ENCODE measurements at places on chromosomes 16 and 17.

- no peak for ATAC-seq
- no peaks in the 10 kb centered on the region for H3K4me1 ChIP-seq
- no peaks in the 10 kb centered on the region for H3K27me3 ChIP-seq
- peaks cover 92% of the 10 kb centered on the region for H3K36me3 ChIP-seq
Observed at GRCh38 chr17:59650642-59651041, 30.9 kb downstream of the CLTC start.

GRCh38 chr17:17728550-17729251 lies 47.4 kb downstream of the RAI1 start:
- H3K4me1 ChIP-seq = peaks cover 17% of the 10 kb centered on the region
- peak overlapping the region; percentile 48 for H3K27ac ChIP-seq
- no peaks in the 10 kb centered on the region for H3K36me3 ChIP-seq
- no peaks in the 10 kb centered on the region for H3K27me3 ChIP-seq

GRCh38 chr16:51708861-51709260 lies 557.8 kb upstream of the SALL1 start:
- no peaks in the 10 kb centered on the region for H3K36me3 ChIP-seq
- no peak for ATAC-seq
- no peak overlapping the region for H3K4me3 ChIP-seq
- no peaks in the 10 kb centered on the region for H3K4me1 ChIP-seq

- peak; percentile 81 for ATAC-seq
- peak overlapping the region; percentile 86 for H3K27ac ChIP-seq
- peak overlapping the region; percentile 24 for H3K4me3 ChIP-seq
- H3K27me3 ChIP-seq = no peaks in the 10 kb centered on the region
Observed at GRCh38 chr16:10827691-10828341, 9.2 kb upstream of the TVP23A start.

- no peak overlapping the region for H3K27ac ChIP-seq
- no peak overlapping the region for H3K4me3 ChIP-seq
- H3K27me3 ChIP-seq = no peaks in the 10 kb centered on the region
- peaks cover 3% of the 10 kb centered on the region for H3K4me1 ChIP-seq
Observed at GRCh38 chr16:69600202-69600601, 34.4 kb downstream of the NFAT5 start.

- no peak for ATAC-seq
- H3K27me3 ChIP-seq = no peaks in the 10 kb centered on the region
- H3K27ac ChIP-seq = no peak overlapping the region
- H3K4me3 ChIP-seq = no peak overlapping the region
- H3K36me3 ChIP-seq = no peaks in the 10 kb centered on the region
- H3K4me1 ChIP-seq = peaks cover 5% of the 10 kb centered on the region
Observed at GRCh38 chr17:54992797-54993639, 24.5 kb downstream of the STXBP4 start.

GRCh38 chr16:15586716-15587115 lies 56.2 kb downstream of the MARF1 start:
- H3K4me3 ChIP-seq = no peak overlapping the region
- H3K4me1 ChIP-seq = peaks cover 4% of the 10 kb centered on the region
- ATAC-seq = no peak
- no peaks in the 10 kb centered on the region for H3K27me3 ChIP-seq

DNA sequence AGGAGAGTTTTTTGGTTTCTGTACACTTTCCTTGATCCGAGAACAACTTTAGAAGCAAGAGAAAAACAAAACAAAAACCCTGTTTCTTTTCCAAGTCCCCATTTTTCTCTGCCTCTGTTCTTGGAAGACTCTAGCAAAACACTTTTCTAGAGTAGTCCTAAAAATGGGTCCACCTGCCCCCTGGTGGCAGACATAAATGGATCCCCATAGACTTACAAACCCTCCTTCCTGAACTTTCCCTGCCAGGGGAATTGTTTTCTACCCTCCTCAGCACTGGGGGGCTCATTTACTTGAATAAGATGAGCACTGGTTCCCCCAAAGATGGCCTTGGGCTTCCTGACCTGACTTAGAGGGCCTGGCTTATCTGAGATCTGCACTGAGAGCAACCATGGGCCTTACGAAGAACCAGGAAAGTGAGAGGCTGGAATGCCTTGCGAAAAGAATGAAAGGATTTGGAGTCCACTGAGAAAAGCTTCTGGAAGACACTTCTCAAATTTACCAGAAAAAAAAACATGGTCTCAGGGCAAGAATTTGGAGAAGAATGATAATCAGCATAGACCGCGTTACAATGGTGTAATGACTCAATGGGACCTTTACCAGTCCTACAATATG lies 48.0 kb upstream of the CDYL2 start:
- H3K27me3 ChIP-seq = peaks cover 4% of the 10 kb centered on the region
- no peak overlapping the region for H3K4me3 ChIP-seq
- H3K27ac ChIP-seq = no peak overlapping the region
- H3K4me1 ChIP-seq = no peaks in the 10 kb centered on the region
- no peaks in the 10 kb centered on the region for H3K36me3 ChIP-seq

DNA sequence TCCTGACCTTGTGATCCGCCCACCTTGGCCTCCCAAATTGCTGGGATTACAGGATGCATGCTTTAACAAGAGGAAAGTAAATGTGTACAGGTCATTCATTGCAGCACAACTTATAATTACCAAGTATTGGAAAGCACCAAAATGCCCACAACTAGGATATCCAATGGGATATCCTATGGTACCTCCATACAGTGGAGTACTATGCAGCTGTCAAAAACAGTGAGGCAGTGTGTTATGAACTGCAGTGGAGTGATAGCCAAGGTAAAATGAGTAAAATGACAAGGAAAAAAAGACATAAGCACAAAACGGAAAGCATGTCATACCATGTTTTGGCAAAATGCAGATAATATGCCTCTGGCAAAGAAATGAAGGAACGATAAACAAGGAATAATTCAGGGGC lies 87.6 kb downstream of the FOXL1 start:
- H3K4me3 ChIP-seq = no peak overlapping the region
- H3K27ac ChIP-seq = no peak overlapping the region
- H3K27me3 ChIP-seq = peaks cover 77% of the 10 kb centered on the region
- H3K36me3 ChIP-seq = no peaks in the 10 kb centered on the region

DNA sequence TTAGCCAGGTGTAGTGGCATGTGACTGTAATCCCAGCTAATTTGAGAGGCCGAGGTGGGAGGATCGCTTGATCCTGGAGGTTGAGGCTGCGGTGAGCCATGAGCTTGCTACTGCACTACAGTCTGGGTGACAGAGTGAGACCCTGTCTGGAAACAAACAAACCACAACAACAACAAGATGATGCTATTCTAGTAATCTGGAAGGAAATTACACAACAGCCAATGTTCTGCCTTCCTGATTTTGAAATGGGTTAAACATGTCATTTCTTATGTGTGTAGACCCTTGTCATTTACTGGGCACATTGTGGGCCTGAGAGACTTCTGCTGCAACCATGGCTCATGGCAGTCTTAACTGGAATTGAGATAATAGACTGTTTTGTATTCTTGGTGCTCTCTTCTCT lies 5.9 kb downstream of the COQ7 start:
- H3K4me1 ChIP-seq = peaks cover 9% of the 10 kb centered on the region
- no peaks in the 10 kb centered on the region for H3K27me3 ChIP-seq
- H3K27ac ChIP-seq = no peak overlapping the region
- no peak for ATAC-seq
- H3K36me3 ChIP-seq = no peaks in the 10 kb centered on the region

DNA sequence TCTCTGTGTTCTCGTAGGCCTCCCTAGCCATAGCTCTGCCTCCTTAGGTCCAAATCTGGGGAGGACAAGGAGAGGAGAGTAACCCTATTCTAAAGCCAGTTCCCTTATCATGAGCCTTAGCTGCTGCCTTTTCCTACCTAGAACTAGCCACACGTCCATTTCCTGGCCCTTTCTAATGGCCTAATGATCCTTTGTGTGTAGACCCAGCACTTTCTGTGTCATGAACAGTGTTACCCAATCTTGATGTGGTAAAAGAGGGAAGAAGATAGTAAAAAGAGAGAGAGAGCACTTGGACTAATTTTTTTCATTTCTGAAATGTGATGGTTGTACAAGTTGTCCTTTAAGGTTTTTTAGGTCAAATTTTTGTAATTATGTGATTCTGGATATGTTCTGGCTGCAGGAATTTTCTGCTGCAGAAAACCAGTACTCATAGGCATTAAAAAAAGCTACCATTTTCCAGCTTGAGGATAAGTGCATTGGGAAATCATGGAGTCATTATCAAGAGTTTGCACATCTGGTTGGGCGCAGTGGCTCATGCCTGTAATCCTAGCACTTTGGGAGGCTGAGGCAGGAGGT lies 18.2 kb downstream of the CASC3 start:
- no peak overlapping the region for H3K4me3 ChIP-seq
- H3K27ac ChIP-seq = no peak overlapping the region
- no peaks in the 10 kb centered on the region for H3K4me1 ChIP-seq

DNA sequence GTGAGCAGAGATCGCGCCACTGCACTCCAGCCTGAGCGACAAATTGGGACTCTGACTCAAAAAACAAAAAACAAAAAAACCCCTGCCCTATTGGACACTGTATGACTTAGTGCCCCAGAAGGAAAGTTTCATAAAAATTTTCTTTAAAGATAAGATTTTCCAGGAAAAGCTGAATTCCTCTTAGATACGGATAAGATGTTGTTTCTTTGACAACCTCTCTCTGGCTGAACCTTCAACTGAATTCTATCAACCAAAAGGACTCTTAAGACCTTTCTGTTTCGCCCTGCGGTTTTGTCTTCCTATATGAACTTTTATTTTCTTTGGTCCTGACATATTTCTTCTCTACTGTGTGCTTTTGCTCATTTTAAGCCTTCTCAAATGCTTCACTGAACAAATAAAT lies 35.8 kb downstream of the CPPED1 start:
- H3K4me1 ChIP-seq = no peaks in the 10 kb centered on the region
- H3K4me3 ChIP-seq = no peak overlapping the region

DNA sequence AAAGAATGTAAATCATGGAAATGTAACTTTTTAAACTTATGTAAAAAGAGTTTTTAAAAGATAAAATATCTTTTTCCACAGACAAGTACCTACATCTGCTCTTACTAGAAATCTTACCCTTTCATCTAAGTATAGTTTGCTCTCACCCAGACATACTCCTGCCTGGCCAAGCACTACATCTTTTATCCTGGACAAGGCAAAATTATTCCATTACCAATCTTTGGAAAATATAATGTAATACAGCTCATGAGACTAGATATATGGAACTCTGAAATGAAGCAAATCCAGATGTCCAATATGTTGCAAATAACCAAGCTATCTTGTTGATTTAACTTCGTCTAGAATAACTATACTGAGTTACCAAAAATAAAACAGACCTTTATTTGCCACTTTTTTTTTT lies 50.0 kb downstream of the VMP1 start:
- no peaks in the 10 kb centered on the region for H3K4me1 ChIP-seq
- H3K36me3 ChIP-seq = no peaks in the 10 kb centered on the region
- no peaks in the 10 kb centered on the region for H3K27me3 ChIP-seq
- no peak overlapping the region for H3K27ac ChIP-seq
- ATAC-seq = no peak

DNA sequence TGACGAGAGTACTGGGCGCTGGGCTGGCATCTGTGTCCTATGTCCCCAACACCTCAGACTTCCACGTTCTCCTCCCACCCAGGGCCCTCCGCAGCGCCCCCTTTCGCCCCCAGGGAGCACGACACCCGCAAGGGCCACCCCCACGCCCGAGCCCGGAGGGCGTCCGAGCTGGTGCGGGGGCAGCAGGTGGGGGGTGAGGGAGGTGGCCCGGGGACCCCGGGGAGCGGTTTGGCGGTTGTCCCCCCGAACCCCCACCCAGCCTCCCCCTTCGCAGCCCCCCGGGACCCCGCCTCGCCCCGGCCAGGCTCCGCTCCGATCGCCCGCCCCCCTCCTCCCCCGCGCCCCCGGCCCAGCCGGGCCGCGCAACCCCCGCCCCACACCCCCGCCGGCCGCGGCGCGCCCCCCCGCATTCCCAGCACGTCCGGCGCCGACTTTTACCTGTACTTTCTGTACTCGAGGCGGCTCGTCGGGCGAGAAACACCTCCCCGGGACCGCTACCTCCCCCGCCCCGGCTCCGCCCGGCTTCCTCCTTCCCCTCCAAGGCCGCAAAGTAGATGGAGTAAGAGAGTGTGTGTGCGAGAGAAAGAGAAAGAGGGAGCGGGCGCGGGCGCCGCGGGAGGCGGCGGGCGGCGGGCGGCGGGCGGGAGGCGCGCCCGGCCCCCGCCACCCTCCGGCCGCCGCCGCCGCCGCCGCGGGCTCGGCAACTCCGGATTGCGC lies 901 bp downstream of the CDYL2 start:
- peaks cover 12% of the 10 kb centered on the region for H3K4me1 ChIP-seq
- H3K27ac ChIP-seq = no peak overlapping the region
- H3K4me3 ChIP-seq = peak overlapping the region; percentile 58
- ATAC-seq = no peak
- H3K36me3 ChIP-seq = no peaks in the 10 kb centered on the region

DNA sequence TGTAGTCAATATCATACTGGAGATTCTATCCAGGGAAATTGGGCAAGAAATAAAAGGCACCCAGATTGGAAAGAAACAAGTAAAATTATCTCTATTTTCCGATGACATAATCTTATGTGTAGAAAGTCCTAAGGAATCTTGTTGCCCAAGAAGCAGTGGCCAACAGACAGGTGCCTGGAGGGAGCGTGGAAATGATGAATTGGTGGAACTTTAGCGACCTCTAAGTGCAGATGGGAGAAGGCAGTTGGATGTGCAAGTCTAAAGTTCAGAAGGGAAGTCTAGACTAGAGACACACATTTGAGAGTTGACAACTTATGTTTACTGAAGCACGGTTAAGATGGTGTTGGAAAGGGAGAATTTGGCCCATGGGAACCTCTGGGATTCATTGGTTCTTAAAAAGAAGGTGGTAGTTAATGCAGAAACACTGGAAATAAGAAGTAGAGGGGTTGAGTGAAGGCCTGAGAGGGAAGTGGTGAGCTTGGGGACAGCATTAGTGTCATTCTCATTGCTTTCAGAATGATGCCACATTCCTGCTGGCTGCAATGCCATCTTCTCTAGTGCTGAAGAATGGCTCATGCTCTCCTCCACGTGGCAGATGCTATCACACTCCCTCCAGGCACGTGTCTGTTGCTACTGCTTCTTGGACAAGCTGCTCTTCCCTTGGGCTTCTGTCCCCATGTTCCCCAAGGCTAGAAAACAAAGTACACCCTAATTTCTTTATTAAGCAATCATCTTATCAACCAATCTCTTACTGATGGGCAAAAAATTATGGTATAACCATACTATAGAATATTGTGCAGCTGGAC lies 24.0 kb downstream of the TAT start:
- no peak for ATAC-seq
- no peak overlapping the region for H3K4me3 ChIP-seq

GRCh38 chr16:48282636-48283263 lies 35.4 kb upstream of the ABCC11 start:
- peaks cover 35% of the 10 kb centered on the region for H3K36me3 ChIP-seq
- peak overlapping the region; percentile 43 for H3K27ac ChIP-seq
- H3K4me1 ChIP-seq = peaks cover 42% of the 10 kb centered on the region
- no peak overlapping the region for H3K4me3 ChIP-seq
- ATAC-seq = peak; percentile 39
